Psoas muscle (tissue), 8 donors: ENCODE measurements at places on chromosomes 12 and 14. TPM values are rescaled to one million over a fixed set of nuclear protein-coding genes. Genes with fewer than 3 reads are reported as not detected.
A peak's percentile ranks its signal among the peaks of the same experiment; 100 is the strongest.

ZFC3H1 gene
- polyA plus RNA-seq: 15.0 TPM

GRCh38 chr12:111597831-111598636 is 1.1 kb downstream of the ATXN2 start:
- peak; percentile 69 for DNase-seq

RTN1 gene
- 0.17 TPM for polyA plus RNA-seq

GRCh38 chr12:92122941-92123779 is 22.5 kb downstream of the BTG1 start:
- DNase-seq: no peak

HHIPL1 gene
- polyA plus RNA-seq: 0.12 TPM

DNA sequence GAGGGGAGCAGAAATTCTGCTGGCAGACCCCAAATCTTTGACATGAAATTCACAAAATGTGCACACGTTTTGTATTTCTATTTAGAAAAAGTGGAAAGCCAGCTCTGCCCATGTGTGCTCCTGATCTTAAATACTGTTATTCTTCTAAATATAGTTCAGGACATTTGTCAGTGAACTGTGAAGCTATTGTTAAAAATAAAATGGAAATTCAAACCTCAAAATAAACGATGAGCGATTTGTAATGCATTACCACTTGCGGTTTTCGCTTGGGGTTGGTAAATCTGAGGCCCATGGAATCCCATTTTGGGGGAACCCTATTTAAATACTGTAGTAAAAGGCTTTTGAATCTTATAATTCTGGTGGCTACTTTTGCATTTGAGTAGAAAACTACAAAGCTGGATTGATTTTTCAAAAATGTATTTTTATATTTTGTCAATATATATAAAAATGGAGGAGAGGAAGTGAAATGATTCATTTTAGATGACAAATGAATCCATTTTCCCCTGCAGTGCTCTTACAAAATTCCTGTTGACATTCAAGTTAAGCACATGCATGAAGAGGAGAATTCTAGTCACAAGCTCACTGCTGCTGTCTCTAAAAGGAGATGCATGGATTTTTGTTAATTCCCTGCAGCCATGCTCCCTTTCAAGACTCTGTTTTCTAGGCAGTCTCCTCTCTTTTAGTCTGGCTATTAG is 47.1 kb downstream of the FLRT2 start:
- no peak for DNase-seq

DNA sequence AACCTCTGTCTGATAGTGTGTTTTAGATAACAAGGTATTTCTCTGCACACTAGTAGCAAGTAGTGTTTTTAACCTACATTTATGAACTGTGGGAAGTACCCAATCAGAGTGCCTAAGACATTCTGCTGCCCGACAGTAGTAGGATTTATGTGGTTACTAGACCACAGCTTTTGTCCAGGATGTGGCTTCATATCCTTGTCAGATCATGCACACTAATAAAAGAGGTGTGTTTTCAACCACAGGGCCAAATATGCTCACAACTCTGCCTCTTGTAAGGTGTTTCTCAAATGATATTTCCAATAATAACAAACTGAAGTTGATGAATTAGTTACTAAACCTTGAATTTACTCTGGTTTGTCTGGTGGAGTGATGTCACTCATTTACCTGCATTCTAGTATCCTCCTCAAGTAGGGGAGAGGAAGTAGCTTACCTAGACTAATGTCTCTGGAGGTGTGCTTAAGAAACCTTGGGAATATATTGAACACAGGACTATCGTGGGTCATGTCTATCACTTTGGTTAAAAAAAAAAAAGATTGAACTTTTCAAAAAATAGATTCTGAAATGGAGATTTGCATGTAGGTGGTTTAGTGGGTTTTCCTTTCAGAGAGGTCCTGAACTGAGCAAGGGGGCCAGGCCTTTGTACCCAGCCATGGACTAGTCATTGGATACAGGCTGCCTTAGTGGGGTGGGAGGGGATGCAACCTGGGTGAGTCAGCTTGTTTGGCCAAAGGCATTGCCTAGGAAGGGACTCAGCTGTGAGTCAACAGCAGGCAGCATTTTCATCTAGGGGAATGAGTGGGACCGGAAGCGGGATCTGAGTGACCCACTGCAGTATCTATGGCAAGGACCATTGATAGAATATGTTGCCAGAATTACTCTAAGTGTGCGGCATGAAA is 14.1 kb downstream of the FBXW8 start:
- DNase-seq: no peak

- DNase-seq: no peak
These were observed 84.4 kb upstream of the HIF1A start for GRCh38 chr14:61610900-61611299.

GRCh38 chr14:91358654-91359220 is 58.9 kb downstream of the CCDC88C start:
- DNase-seq: no peak

DNA sequence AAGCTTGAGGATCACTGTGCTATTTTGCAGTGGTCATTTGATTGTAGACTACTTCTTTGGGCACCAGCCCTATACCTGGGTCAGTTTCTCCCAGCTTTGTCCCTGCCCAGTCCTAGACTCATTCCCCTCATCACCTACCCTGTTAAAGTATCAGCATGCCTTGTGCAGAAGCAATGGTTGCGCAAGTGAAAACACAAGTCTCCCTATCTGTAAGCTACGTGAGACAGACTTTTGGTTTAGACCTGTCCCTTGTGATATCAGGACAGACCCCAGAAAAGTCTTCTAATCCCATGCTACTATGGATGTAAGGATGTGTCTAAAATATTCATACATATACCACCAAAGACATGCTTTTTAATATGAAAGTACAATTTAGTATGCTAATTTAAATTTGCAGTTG is 88.8 kb upstream of the ATP2B1 start:
- no peak for DNase-seq

DNA sequence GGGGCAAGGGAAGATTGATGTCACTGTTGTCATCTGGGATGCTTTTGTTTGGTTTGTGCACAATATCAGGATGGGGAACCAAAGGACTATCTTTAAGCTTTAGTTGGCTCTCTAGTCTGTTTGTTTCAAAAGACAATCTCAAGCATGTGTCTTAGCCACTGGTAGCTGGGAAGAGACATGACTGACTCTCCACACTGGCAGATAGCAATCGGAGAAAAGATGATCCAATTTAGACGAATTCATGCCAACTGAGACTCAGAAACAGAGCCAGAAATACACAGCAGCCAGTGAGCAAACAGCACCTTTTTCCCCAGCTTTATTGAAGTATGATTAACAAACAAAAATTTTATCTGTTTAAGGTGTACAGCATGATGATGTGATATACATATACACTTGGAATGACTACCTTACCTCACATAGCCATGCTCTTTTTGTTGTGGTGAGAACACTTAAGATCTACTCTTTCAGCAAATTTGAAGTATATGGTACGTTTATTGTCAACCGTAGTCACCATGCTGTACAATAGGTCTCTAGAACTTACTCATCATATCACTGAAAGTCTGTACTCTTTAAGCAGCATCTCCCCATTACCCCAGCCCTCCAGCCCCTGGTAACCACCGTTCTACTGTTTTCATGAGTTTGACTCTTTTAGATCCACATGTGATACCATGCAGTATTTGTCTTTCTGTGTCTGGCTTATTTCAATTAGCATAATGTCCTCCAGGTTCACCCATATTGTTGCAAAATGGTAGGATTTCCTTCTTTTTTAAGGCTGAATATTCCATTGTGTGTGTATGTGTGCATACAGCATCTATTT is 50.6 kb downstream of the DUSP16 start:
- no peak for DNase-seq

GRCh38 chr12:94172031-94172430 is 23.7 kb downstream of the PLXNC1 start:
- no peak for DNase-seq

- DNase-seq: peak; percentile 41
These were observed 68.5 kb upstream of the CAPRIN2 start for GRCh38 chr12:30823156-30823699.

DNA sequence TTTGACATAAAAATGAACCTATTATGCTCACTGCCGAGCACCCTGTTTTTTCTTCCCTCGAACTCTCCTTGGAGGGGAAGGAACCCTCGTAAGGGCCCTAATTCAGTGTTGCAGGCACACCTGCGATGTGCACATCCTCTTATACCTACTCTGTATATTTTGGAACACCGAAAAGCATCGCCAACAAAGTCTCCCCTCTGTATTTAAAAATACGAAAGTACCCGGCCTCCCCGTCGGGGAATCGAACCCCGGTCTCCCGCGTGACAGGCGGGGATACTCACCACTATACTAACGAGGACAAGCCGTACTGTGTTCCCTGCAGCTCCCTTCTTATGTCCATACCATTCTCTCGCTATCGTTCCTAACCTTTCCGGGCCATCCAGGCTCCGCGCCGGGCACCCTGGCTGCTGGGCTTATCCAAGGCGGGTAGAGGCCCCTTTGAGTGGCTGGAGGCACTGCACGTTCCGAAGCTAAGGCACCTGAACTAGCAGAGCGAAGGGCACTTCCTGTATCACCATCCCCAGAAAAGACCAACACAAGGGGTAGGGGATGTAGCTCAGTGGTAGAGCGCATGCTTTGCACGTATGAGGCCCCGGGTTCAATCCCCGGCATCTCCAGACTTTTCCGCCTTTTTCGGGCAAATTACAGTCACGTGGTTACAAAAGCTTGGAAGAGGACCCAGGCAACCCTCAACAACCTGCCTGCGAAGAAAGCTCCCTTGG is 25.1 kb upstream of the UBC start:
- DNase-seq: peak; percentile 90

GRCh38 chr12:71216725-71217579 is 59.2 kb upstream of the TSPAN8 start:
- no peak for DNase-seq

DICER1 gene
- polyA plus RNA-seq: 11.4 TPM

CIT gene
- polyA plus RNA-seq: 0.32 TPM

- DNase-seq: no peak
These were observed 15.1 kb downstream of the NAV3 start for GRCh38 chr12:77845831-77846230.

DNA sequence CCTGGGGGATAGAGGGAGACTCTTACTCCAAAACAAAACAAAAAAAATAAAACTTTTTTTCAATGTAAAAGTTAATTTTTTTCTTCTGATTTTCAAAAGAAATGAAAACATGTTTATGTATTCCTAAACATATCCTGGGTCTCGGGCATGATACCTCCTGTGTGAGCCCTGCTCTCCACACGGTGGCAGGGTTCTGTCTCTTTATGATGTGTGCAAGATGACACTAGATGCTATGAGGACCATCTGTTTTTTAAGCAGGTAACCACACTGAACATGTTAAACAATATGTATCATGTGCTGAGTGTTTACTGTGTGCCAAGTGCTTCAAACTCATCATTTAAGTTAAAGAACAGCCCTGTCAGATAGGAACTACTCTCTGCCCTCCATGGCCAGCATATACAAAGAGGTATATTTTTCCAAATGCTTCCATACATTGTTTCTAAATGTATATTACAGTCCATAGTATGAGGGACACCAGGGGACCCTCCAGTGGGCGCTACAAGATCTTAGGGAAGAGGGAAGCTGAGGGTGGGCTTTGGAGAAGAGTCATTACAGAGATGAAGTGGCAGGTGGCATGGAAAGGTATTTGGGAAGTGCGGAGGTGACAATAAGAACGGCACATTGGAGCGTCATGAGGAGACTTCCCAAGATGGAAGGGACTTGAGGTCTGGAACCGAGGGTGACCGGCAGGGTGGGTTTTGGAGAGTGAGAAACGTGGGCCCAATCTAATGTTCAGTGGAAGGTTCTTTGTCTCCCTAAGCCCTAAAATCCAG is 28.5 kb downstream of the FOS start:
- no peak for DNase-seq

GSC gene
- polyA plus RNA-seq: 0.51 TPM

DNA sequence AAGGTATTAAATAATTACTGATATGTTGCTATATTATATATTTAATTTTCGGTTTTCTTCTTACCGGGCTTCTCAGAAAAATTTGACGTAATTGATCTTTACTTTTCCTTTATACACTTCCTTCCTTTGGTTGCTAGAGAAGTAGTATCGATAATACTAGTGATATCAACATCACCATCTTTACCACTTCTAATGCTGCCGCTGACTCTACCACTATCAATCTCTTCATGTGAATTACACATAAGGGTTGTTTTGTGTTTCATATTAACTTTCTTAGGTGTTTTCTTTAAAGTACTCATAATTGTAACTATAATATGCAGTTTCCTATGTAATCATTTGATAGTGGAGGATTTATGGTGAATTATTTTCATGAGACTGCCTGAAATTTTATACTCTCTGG is 30.9 kb upstream of the KLRF1 start:
- no peak for DNase-seq

GRCh38 chr12:66482351-66483203 is 180.3 kb downstream of the HELB start:
- no peak for DNase-seq

DNA sequence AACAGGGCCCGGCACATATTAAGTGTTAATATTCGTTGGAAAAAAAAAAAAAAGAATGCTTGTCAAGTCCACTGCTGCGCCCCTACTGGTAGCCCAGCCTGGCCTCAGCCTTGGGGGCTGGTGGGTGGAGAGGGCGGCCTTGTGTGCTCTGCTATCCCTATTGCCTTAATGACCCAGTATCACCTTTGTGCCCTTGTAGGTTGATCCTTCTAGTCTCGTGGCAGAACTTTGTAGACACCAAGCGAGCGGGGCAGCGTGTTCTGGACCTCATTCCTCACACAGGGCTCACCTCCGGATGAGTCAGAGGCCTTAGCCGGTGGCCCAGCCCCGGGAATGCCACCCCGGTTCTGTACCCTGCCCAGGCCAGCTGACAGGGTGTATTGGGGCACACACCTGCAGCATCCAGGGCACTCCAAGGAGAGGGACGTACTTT is 1.8 kb upstream of the RCOR1 start:
- DNase-seq: peak; percentile 47

DNA sequence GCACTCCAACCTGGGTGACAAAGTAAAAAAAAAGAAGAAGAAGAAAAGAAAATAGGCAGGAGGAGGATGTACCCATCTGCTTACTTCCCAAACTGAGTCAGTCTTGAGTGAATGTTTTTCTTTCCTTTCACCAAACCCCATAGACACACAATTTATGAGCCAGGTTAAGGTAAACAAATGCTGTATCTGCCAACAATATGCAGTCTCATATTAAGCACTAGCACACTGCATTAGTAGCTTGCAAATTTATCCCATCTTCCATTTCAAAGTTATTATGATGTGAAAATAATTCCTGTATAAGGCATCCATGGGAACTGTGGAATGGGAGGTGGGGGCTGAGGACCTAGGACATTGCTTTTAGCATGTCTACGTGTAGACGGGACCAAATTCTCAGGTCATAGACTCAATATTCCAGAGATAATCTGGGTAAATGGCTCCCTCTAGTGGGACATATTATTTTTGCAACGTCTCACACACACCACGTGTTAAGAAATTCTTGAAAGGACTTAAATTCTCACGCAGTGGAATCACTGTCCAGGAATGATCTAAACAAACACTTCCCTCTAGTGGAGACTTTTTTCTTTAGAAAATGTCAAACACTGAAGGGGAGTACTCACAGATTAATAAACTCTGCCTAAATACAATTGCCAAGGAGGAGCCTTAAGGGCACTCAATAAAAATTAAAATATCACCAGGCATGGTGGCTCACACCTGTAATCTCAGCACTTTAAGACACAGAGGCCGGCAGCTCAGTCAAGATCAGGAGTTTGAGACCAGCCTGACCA is 17.1 kb upstream of the OR10P1 start:
- DNase-seq: no peak

CLECL1 gene
- 0.28 TPM for polyA plus RNA-seq
